Suppressor macrophage (primary cell): ENCODE measurements at places on chromosomes 3 and 15.

- no peak for DNase-seq
These were observed 72.6 kb downstream of the CCNL1 start for GRCh38 chr3:157087373-157087772.

DNA sequence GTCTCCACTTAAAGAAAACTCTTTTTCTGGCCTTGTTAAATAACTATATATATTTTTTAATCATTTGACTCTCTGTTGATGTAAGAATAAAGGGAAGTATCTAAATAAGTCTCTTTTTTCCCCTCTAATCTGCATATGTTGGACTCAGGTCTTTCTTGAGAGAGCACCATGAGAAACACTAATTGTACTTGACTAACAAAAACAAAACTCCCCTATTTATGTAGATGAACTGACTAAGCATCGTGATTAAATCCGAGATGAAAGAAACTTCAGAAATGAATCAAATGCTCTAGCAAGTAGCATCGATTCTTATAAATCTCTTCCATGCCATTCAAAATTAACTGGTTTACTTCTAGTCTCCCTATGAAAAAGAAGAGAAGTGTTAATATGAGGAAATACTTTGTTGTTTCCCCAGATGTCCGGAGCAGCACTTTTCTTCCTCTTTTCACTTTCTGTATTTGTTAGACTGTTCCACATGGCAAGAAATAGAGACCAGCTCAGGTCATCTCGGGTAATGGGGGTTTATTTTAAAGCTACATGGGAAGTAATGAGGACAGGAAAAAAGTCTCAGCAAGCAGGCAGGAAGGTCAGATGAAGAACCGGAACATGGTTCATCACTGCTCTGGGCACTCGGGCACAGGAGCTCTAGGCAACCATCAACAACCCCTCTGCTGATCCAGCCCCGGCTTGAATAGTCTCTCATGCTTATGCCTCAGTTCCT, 288.3 kb downstream of the CNTN6 start:
- DNase-seq = peak; percentile 54

GRCh38 chr3:77373619-77374018, 333.7 kb downstream of the ROBO2 start:
- DNase-seq = no peak

GRCh38 chr3:129418041-129418973, 10.1 kb downstream of the EFCAB12 start:
- DNase-seq = no peak

DNA sequence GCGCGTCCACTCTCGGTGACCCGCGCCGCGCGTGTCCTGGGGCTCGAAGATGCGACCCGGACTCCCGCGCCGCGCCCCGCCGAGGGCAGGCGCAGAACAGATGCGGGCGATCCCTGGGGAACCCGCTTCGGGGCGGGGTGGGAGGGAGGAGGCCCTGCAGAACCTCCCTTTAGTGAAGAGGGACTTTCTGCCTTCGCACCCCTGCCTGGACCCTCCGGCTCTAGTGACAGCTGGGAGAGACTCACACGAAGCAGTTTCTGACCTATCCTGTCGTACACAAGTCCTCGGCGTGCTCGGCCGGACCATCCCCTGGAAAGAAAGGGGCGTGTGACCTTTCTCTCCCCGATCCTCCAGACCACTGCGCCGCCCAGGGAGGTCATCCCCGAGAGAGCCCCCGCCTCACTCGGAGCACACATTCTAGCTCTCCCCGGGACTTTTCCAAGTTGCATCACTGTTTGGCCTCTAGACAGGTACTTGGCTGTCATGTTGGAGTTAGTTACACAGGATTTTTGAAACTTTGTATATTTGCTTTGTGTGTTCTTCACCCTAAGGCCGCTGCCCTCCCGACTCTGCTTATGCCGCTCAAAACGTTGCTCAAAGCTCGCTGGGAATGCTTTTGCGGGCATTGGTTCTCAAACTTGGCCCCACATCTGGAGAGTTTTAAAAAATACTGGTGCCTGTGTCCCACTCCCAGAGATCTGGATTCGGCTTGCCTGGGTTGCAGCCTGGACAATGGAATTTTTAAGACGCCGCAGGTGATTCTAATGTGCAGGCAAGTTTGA, 582 bp downstream of the CGNL1 start:
- no peak for DNase-seq

- no peak for DNase-seq
These were observed 212.0 kb upstream of the TLE3 start for GRCh38 chr15:70309716-70310115.

GRCh38 chr3:16294844-16295243, 29.8 kb downstream of the OXNAD1 start:
- no peak for DNase-seq

GRCh38 chr3:143648218-143648617, 200.1 kb downstream of the SLC9A9 start:
- no peak for DNase-seq

GRCh38 chr15:68729789-68730411, 90.8 kb downstream of the ANP32A start:
- no peak for DNase-seq

DNA sequence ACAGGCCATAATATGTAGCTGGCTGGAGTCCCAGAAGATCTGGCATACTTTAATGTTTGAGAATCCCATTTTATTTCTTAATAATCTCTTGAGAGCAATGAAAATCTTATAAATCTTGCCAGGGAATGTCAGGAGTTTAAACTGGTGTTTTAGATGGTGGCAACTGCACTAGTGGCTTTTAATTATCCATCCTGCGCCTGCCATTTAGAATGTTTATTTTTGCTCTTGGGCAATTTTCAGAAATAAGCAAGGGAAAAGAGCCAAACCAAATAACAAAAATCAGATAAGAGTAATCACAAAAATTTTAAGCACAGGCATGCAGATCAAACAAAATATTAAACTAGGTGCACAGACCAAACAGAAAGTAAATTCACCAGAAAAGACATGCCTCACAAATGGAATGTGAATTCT, 41.9 kb upstream of the UBP1 start:
- no peak for DNase-seq

DNA sequence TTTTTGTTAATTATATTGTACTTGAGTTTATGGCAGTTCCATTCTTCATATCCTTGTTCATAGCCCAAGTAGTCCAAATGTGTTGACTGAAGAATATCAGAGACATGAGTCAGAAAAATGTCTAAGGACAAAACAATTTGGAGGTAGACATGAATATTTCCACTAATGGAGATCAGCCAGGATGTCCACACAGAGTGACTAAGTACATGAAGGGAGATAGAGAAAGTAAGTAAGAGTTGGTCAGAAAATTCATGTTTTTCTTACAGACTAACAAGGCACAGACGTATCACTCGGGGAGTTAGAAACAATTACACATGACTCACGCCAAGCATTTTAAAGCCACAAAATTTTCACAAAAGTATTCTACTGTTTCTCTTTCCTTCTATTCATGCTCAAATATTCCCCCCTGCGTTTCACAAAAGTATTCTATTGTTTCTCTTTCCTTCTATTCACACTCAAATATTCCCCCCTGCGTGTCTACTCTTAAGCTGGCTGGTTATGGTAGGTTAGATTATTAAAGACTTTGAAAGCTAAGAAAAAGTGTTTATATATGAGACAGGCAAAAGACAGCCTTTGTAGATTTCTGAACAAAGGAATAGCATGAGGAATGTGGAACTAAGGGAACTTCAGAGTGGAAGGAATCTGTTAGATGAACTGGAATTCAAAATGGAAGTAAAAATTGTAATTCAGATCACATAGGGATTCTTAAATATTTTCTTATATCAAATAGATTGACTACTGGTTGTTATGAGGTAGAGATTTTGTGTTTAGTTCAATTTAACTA, 648.7 kb upstream of the CCDC54 start:
- DNase-seq = no peak
